ENCODE measurements at places on chromosomes 1 and 21.

DNA sequence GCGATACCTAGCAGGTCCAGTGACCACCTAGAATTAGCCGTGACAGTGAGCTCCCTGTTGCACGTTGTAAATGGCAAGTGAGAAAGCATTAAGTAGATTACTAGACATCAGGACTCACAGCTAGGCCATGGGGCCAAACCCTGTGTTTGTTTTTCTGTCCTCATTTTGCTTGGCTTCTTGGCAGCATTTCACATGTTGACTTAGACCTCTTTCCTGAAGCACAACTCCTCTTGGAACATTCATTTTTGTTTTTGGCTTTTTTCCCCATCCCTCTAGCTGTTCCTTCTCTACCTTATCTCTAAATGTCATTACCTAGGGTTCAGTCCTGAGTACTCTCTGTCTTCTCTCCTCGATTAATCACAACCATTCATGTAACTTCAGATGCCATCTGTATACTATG, 16.9 kb upstream of the PTPN14 start:
- DNase-seq: no peak

- no peak for DNase-seq
These were observed 21.2 kb upstream of the ADAM30 start for GRCh38 chr1:119917304-119918055.

DNA sequence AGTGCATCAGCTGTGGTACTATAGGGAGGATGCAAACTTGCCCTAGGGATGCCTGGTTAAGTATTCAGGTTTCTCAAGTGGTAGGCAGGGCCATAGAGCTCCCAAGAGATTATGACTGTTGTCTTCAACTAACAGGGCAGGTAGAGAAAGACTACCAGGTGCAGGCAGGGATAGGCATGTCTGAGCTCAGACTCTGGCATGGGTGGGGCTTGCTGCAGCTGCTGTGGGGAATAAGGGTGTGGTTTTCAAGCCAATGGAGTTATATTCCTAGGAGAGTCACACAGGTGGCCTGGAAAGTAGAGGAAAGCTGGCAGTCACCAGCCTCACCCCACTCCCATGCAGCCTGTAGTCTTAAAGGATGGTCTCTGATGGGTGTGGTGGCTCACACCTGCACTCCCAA, 673.4 kb upstream of the ADGRL4 start:
- no peak for DNase-seq

DNA sequence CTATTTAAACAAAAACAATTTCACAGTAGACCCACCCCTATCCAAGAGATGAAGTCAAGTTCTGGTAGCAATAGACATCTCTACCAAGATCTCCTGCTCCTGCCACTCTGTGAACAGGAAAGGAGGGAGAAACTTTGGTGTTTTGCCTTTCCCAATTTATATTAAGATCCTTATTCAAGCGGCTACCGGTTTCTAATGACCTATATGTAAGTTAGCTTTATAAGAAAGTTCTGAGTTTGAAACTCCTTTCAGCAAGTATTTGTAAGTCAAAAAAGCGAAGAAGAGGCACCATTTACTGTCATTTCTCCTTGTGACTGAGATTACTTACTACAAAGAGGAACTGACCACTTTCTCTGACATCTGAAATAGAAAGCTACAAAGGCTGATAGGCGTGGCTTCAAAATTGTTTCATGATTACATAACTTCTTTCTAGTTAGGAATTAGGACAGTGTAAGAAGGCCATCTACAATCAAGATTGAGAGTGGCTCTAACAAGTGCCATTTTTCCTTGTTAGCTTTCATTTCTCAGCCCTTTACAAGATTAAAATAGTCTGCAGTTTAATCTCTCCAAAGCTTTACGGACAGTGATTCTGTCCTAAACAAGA, at the start of gene MNDA:
Gene MNDA (plus strand): TSS at position 448 of the 604 bp plus-strand sequence. CDS start 10,803 bp downstream, outside the sequence.
- DNase-seq: no peak

DNA sequence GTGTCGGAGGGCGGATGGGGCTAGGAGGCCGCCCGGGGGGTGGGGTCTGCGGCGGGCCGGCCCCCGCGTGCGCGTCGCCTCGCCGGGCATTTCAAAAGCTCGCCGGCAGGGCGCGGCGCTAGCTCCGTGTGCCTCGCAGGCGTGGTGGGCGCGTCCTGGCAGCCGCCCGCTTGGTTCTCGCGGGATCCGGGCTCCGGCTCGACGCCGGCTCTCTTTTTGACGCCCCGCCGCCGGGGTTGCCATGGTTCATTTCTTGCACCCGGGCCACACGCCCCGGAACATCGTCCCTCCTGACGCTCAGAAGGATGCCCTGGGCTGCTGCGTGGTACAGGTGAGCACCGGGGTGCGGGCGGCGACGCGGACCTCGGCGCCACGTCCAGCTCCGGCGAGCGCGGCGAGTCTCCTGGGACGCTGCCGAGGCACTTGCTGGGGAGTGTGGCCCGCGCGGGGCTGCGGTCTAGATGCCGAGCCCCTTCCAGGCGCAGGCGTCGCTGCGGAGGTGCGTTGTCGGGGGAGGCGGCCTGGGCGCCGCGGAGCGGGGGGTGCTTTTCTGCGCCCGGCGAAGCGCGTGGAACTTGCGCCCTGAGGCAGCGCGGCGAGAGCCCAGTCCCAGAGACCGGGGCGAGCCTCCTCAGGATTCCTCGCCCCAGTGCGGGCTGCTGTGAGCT, at the start of gene ZYG11A:
Gene ZYG11A (plus strand): TSS at position 118 of the 668 bp plus-strand sequence. CDS start 124 bp downstream, at position 242.
- no peak for DNase-seq

DNA sequence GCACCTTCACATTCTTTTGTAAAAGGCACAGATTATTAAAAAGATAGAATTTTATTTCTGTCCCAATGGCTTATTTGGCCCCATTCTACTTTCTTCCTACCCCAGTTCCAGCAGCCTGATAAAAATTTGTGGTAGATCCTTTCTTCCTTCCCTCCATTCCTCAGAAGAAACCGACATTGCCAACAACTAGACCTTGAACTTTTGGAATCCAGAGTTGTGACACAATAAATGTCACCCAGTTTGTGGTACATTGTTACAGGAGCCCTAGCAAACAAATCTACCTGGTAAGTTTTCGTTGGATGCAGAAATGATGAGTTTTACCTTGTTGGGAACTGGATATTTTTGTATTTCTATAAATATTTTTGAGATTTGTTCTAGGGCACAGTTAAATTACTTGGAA, 141.6 kb upstream of the IVNS1ABP start:
- DNase-seq: no peak
